ENCODE measurements at places on chromosomes 13 and 19. TPM values are rescaled to one million over a fixed set of nuclear protein-coding genes. Genes with fewer than 3 reads are reported as not detected.

DNA sequence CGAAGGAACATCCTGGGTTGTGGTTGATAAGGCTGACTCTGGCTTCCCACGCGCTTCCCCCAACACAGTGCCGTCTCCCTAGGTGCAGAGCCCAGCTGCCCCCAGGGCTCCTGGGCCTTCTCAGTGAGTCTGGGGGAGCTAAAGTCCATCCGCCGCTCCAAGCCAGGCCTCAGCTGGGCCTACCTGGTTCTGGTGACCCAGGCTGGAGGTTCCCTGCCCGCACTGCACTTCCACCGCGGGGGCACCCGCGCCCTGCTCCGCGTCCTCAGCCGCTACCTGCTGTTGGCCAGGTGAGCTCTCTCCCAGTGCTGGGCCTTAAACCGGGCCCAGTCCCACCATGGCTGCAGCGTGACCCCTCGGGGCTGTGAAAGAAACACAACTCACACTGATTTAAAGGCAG is 3.7 kb downstream of the TBC1D17 start:
- H3K27me3 ChIP-seq = no peaks in the 10 kb centered on the region
- no peak overlapping the region for H3K27ac ChIP-seq
- H3K4me1 ChIP-seq = peaks cover 12% of the 10 kb centered on the region
- no peak for DNase-seq

DNA sequence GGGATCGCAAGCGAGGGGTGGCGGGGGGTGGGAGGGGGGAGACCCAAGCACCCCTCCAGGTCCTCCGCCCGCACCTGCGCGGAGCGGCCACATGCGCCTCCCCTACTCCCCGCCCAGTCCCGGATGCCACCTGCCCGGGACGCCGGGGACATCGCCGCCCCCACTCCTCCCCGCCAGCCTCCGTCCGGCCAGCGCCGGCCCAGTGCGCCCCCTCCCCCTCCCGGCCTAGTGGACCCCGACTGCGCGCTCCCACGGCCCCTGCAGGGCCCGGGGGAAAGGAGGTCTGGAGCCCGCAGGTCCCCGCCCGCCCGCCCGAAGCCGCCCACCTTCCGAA is 263 bp downstream of the RHPN2 start:
- H3K36me3 ChIP-seq = no peaks in the 10 kb centered on the region
- H3K4me1 ChIP-seq = peaks cover 4% of the 10 kb centered on the region
- peak; percentile 44 for DNase-seq
- H3K27ac ChIP-seq = no peak overlapping the region
- H3K4me3 ChIP-seq = peak overlapping the region; percentile 69
- peaks cover 27% of the 10 kb centered on the region for H3K27me3 ChIP-seq

GRCh38 chr19:5099701-5100221 is 130.8 kb downstream of the KDM4B start:
- H3K4me3 ChIP-seq = no peak overlapping the region
- no peaks in the 10 kb centered on the region for H3K4me1 ChIP-seq
- no peaks in the 10 kb centered on the region for H3K27me3 ChIP-seq
- H3K27ac ChIP-seq = no peak overlapping the region
- peaks cover 43% of the 10 kb centered on the region for H3K36me3 ChIP-seq
- no peak for DNase-seq

DNA sequence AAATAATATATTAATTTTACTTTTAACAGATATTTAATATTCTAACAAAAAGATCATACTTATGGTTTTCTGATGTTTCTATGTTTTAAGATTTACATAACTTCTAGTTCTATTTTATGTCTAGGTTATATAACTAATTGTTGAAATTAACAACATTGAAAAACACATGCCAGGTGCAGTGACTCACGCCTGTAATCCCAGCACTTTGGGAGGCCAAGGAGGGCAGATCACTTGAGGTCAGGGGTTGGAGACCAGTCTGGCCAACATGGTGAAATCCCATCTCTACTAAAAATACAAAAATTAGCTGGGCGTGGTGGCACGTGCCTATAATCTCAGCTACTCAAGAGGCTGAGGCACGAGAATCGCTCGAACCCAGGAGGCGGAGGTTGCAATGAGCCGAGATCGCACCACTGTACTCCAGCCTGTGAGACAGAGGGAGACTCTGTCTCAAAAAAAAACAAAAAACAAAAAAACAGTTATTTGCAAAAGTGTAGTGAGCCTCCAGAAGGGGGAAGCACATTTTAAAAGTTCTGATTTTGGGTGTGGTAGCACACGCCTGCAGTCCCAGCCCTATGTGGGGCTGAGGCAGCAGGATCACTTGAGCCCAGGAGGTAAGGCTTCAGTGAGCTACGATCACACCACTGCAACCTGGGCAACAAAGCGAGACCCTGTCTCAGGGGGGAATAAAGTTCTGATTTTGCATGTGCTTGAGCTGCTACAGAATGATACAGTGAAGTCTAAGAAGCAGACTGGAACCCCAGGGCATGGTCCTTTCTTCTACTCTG is 18.7 kb downstream of the MIPEP start:
- H3K4me1 ChIP-seq = no peaks in the 10 kb centered on the region
- no peak overlapping the region for H3K27ac ChIP-seq
- DNase-seq = no peak

The RGCC gene
- total RNA-seq = 135 TPM

The ZNF547 gene
- total RNA-seq = 1.3 TPM

Measured in activated CD8-positive, alpha-beta T cell treated with anti-CD3 and anti-CD28 coated beads for 36 hours (primary cell).